Activated CD4-positive, alpha-beta T cell treated with anti-CD3 and anti-CD28 coated beads for 24 hours (primary cell): ENCODE measurements at places on chromosomes 1 and 21.
A peak's percentile ranks its signal among the peaks of the same experiment; 100 is the strongest.

DNA sequence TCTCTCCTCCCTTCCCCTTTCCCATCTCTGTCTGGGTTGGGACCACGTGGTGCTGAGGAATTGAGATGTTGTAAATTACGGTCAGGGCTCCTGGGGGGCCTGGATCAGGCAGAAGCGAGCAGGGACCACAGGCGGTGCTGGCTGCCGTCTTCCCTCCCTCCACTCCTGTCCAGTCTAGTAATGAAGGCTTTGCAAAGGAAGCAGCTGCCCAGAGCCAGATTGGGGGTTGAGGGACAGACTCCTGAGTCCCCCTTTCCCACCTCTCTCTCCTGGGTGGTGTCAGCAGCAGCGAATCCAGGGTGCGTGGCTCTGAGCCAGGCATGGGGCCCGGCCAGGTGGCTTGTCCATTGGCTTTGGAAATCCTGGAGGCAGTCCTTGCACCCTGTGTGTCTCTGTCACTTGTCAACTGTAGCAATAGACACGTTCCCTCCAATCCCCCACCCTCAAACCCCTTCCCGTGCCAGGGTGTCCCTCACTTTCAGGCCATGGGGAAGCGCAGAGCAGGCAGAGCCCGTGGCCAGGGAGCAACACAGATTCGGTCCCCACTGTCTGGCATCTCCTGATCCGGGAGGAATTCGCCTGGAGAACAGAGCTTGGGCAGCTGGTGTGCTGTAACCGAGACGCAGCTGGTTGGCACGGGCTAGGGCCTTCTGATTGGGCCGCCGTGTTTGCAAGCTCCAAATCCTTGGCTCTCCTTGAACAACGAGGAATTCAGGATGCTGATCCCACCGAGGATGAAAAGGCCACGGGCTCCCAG lies 64.8 kb upstream of the WNT4 start:
- no peak for DNase-seq

- no peak for DNase-seq
Measured at GRCh38 chr1:204434116-204434755, 22.6 kb upstream of the PPP1R15B start.

DNA sequence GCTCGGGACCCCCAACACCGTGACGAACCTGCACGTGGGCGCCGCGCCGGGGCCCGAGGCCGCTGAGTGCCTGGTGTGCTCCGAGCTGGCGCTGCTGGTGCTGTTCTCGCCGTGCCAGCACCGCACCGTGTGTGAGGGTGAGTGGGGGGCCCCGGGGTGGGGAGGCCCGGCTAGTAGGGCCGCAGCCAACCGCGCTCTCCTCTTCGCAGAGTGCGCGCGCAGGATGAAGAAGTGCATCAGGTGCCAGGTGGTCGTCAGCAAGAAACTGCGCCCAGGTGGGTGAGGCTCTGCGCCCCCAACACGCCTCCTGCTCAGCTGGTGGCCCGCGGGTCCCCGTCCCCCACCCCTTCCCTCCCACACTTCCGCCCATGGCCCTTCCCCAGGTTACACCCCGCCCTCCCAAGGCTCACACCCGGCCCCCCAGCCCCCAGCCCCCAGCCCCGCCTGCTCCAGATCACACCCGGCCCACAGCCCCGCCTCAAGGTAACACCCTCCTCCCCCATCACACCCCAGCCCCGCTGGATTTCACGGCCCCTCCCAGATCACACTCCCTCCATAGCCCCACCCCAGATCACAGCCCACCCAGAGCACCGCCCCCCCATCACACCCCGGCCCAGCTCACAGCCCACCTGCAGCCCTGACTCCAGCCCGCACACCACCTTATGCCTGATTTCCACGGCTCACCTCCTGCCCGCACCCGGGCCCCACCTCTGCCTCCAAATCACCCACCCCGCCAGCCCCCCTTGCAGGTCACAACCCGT lies 2.4 kb upstream of the MMP23B start:
- peak; percentile 40 for DNase-seq

GRCh38 chr1:30966690-30967369 lies 58.3 kb upstream of the SDC3 start:
- no peak for DNase-seq
